ENCODE measurements at places on chromosomes 12 and 14.

DNA sequence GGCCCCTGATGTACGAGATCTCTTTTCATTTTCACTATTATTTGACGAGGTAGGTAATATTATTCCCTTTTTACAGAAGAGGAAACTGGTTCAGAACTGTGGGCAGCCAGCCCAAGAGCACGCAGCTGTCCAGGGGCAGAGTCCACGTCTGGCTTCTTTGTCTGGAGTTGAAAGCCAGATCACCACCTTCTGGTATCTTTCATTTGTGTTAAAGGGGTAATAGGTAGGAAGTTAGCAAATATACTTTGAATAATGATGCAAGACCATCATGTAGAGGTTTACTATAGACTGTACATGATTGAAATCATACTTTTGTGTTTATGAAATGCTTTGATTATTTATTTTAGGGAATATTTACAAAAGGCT, 144.1 kb upstream of the AMIGO2 start:
- peaks cover 41% of the 10 kb centered on the region for H3K4me1 ChIP-seq
- no peak for DNase-seq
- peaks cover 86% of the 10 kb centered on the region for H3K36me3 ChIP-seq
- H3K27me3 ChIP-seq = no peaks in the 10 kb centered on the region
- H3K4me3 ChIP-seq = peak overlapping the region; percentile 84
- peak overlapping the region; percentile 96 for H3K27ac ChIP-seq

GRCh38 chr12:41661141-41661765, 473.1 kb downstream of the PDZRN4 start:
- H3K27me3 ChIP-seq = peaks cover 13% of the 10 kb centered on the region
- H3K36me3 ChIP-seq = no peaks in the 10 kb centered on the region
- H3K4me3 ChIP-seq = no peak overlapping the region
- DNase-seq = no peak
- H3K4me1 ChIP-seq = no peaks in the 10 kb centered on the region

GRCh38 chr14:104383088-104383995, 196.2 kb upstream of the C14orf180 start:
- no peak for DNase-seq
- no peak overlapping the region for H3K27ac ChIP-seq
- H3K36me3 ChIP-seq = peaks cover 26% of the 10 kb centered on the region
- no peaks in the 10 kb centered on the region for H3K27me3 ChIP-seq
- peaks cover 19% of the 10 kb centered on the region for H3K4me1 ChIP-seq
- no peak overlapping the region for H3K4me3 ChIP-seq

DNA sequence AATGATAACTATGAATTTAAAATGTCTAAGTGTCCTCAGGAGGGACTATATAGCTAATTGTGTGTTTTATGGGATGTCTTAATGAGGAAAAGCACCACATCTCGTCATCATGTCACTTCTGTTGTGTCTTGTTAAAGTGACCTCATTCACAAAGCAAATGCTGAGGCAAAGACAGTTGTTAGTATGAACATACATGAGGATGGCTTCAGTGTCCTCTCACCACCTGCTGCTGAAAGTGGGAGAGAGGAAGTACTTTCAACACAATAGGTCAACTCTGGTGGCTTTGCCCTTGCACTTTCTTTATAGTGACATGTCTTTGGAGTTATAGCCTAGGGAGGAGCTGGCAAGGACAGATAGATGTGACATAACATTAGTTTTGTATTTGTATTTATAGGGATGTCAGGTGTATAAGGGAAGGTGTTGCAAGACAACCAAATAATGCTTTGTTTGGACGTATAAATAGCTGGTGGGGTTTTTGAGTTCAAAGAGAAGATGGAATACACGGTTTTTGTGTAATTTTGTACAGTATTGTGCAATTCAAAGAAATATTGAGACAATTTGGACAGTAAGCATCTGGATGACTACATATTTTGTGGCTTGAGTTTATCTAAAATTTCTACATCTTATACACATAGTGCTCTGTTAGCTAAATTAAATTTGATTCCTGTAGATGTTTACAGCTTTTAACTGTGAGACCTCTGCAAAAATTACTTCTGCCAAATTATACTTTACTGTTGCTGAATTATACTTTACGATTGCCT, 131.7 kb upstream of the ATP2B1 start:
- no peak for DNase-seq
- H3K36me3 ChIP-seq = no peaks in the 10 kb centered on the region
- no peak overlapping the region for H3K27ac ChIP-seq
- H3K27me3 ChIP-seq = no peaks in the 10 kb centered on the region

DNA sequence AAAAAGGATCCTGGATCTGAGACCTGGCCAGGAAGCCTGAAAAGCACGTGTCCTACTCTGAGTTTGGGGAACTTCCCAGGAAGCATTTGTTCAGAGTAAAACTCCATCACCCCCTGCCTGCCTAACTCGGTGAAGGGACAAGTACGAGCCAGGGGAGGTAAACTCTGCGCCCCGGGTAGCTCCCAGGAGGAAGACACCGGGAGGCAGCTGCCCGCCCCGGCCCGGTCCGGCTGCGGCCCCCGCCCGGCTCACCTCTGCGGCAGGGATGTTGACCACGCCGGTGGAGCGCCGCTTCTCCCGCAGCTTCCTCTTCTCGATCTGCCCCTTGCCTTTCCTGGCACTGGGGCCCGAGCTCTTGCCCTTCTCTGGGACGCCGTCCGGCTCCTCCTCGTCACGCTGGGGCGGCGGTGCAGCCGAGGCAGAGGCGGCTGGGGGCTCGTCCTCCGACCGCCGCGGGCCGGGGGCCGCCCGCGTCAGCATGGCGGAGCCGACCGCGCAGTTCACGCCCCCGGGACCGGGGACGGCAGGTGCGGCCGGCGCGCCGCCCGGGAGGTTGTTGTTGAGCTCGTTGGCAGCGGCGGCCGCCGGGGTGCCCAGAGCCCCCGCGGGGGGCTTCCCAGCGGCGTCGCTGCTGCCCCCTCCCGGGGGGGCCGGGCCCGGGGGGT, 1.2 kb downstream of the PAWR start:
- peaks cover 35% of the 10 kb centered on the region for H3K27me3 ChIP-seq
- H3K27ac ChIP-seq = no peak overlapping the region
- H3K36me3 ChIP-seq = peaks cover 5% of the 10 kb centered on the region

GRCh38 chr14:40271480-40271879, 839.2 kb upstream of the FBXO33 start:
- H3K27ac ChIP-seq = no peak overlapping the region
- H3K36me3 ChIP-seq = no peaks in the 10 kb centered on the region
- no peaks in the 10 kb centered on the region for H3K27me3 ChIP-seq

GRCh38 chr12:128245905-128246304, 21.1 kb upstream of the TMEM132C start:
- no peaks in the 10 kb centered on the region for H3K27me3 ChIP-seq
- H3K36me3 ChIP-seq = no peaks in the 10 kb centered on the region
- H3K27ac ChIP-seq = no peak overlapping the region
- no peak for DNase-seq
- H3K4me3 ChIP-seq = no peak overlapping the region

DNA sequence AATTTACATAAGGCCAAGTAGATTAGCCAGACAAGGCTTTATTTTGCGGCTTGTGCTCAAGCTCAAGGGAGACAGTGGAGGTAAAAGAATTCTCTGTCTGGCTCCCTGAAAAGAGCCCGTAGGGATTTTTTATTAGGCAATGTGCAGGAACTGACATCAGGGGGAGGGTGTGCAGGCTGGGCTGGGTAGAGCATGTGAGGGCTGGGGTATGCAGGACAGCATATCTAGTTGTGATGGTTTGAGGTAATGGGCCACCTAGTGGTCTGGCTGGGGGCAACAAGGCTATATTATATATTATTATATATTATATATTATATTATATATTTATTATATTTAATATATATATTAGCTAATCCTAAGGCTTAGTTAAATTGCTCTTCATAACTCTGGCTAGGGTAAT, 102.1 kb downstream of the TMEM117 start:
- no peaks in the 10 kb centered on the region for H3K27me3 ChIP-seq
- H3K36me3 ChIP-seq = peaks cover 3% of the 10 kb centered on the region
- no peak for DNase-seq
- no peak overlapping the region for H3K4me3 ChIP-seq
- H3K4me1 ChIP-seq = no peaks in the 10 kb centered on the region

DNA sequence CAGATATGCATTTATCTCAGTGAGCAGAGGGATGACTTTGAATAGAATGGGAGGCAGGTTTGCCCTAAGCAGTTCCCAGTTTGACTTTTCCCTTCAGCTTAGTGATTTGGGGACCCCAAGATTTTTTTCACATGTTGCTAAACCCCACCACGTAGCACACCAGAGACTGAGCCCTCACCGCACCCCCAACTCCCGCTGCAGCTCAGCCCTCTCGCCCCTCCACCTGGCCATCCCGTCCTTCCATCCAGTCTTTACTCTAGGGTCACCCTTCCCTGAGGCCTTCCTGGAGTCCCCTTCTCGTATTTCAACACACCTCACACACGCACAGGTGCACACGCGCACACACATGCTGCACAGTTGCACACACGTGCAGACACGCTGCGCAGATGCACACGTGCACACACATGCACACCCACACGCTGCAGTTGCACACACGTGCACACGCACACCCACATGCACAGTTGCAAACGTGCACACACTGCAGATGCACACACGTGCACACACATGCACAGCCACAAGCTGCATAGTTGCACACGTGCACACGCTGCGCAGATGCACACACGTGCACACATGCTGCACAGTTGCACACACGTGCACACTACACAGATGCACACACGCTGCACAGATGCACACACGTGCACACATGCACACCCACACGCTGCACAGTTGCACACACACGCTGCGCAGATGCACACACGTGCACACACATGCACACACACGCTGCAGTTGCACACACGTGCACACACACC, 30.0 kb downstream of the HSP90AA1 start:
- no peaks in the 10 kb centered on the region for H3K27me3 ChIP-seq
- H3K27ac ChIP-seq = peak overlapping the region; percentile 27

GRCh38 chr14:71165121-71166031, 258.1 kb downstream of the PCNX1 start:
- no peak overlapping the region for H3K27ac ChIP-seq
- no peaks in the 10 kb centered on the region for H3K36me3 ChIP-seq
- no peak for DNase-seq

DNA sequence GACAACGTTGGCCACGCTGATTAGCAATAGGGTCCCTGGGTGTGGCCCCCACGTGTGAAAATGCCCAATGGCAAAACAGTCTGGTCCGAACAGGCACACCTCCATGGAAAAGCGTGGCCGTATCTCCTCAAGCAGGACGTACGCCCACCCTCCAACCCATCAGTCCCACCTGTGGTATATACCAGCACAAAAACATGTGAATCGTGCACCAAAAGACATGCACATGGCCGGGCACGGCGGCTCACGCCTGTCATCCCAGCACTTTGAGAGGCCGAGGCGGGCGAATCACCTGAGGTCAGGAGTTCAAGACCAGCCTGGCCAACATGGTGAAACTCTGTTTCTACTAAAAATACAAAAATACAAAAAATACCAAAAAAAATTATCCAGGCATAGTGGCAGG, 14.9 kb upstream of the SFSWAP start:
- H3K27ac ChIP-seq = no peak overlapping the region
- DNase-seq = no peak
- H3K36me3 ChIP-seq = no peaks in the 10 kb centered on the region
- no peaks in the 10 kb centered on the region for H3K4me1 ChIP-seq
- no peak overlapping the region for H3K4me3 ChIP-seq

DNA sequence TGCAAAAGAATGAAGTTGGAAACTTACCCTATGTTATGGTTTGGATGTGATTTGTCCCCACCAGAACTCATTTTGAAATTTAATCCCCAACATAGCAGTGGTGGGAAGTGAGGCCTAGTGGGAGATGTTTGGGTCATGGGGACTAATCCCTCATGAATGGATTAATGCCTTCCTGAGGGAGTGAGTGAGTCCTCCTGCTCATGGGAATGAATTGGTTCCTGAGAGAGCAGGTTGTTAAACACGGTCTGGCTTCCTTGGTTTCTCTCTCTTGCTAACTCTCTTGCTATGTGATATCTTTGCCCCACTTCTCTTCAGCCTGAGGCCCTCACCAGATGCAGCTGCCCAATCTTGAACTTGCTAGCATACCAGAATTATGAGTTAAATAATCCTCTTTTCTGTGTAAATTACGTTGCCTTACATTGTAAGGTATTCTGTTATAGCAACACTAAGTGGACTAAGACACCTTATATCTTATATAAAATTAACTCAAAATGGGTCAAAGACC, 22.2 kb upstream of the CCDC91 start:
- H3K4me3 ChIP-seq = no peak overlapping the region
- H3K27ac ChIP-seq = no peak overlapping the region
- no peaks in the 10 kb centered on the region for H3K36me3 ChIP-seq
- DNase-seq = no peak
- H3K4me1 ChIP-seq = peaks cover 6% of the 10 kb centered on the region
- no peaks in the 10 kb centered on the region for H3K27me3 ChIP-seq

- H3K4me3 ChIP-seq = no peak overlapping the region
- no peak for DNase-seq
- H3K27me3 ChIP-seq = no peaks in the 10 kb centered on the region
- no peaks in the 10 kb centered on the region for H3K4me1 ChIP-seq
Observed at GRCh38 chr14:68866991-68867533, 74.2 kb upstream of the ZFP36L1 start.

Data from naive thymus-derived CD8-positive, alpha-beta T cell (primary cell).